Activated CD4-positive, alpha-beta T cell treated with anti-CD3 and anti-CD28 coated beads for 36 hours (primary cell): ENCODE measurements at places on chromosomes 3 and 15. TPM values are rescaled to one million over a fixed set of nuclear protein-coding genes. Genes with fewer than 3 reads are reported as not detected.

DNA sequence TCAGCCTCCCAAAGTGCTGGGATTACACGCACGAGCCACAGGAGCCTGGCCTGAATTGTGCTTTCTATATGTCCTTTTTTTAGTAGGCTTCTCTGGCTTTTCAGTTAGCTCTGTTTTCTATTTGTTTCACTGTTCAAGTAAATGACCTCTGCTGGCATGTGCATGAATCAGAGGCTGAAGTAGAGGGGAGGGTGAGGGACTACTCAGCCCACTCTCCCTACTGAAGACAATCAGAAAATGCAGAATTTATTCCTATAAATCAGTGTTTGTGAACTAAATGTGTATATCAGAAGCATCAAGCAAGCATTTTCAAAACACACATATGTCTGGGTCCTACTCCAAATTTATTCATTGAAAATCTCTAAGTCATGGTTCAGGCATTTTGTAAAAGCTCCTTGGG is 45.0 kb downstream of the ZMAT3 start:
- H3K36me3 ChIP-seq = peaks cover 3% of the 10 kb centered on the region
- H3K4me3 ChIP-seq = no peak overlapping the region
- H3K4me1 ChIP-seq = peaks cover 26% of the 10 kb centered on the region
- DNase-seq = no peak
- no peak overlapping the region for H3K27ac ChIP-seq

- no peak for DNase-seq
- H3K4me1 ChIP-seq = peaks cover 24% of the 10 kb centered on the region
- peaks cover 9% of the 10 kb centered on the region for H3K36me3 ChIP-seq
- H3K27me3 ChIP-seq = no peaks in the 10 kb centered on the region
- no peak overlapping the region for H3K27ac ChIP-seq
- H3K4me3 ChIP-seq = no peak overlapping the region
Observed at GRCh38 chr3:114622001-114622400, 328.2 kb downstream of the TIGIT start.

Gene MANF
- 124 TPM for total RNA-seq

- H3K4me3 ChIP-seq = no peak overlapping the region
- no peaks in the 10 kb centered on the region for H3K36me3 ChIP-seq
- H3K27me3 ChIP-seq = no peaks in the 10 kb centered on the region
- H3K4me1 ChIP-seq = no peaks in the 10 kb centered on the region
Observed at GRCh38 chr3:50147861-50148260, 7.3 kb upstream of the SEMA3F start.

- peaks cover 7% of the 10 kb centered on the region for H3K36me3 ChIP-seq
- H3K4me1 ChIP-seq = peaks cover 20% of the 10 kb centered on the region
- H3K4me3 ChIP-seq = no peak overlapping the region
- H3K27ac ChIP-seq = no peak overlapping the region
- no peak for DNase-seq
- no peaks in the 10 kb centered on the region for H3K27me3 ChIP-seq
Observed at GRCh38 chr3:66432767-66433521, 67.9 kb downstream of the LRIG1 start.

- no peak overlapping the region for H3K27ac ChIP-seq
- H3K27me3 ChIP-seq = peaks cover 4% of the 10 kb centered on the region
- H3K36me3 ChIP-seq = no peaks in the 10 kb centered on the region
- no peak for DNase-seq
Observed at GRCh38 chr3:135558150-135558783, 407.3 kb upstream of the PPP2R3A start.

GRCh38 chr3:359672-360071 is 163.1 kb downstream of the CHL1 start:
- no peak overlapping the region for H3K27ac ChIP-seq
- H3K27me3 ChIP-seq = no peaks in the 10 kb centered on the region
- no peak for DNase-seq
- H3K4me3 ChIP-seq = no peak overlapping the region
- H3K4me1 ChIP-seq = no peaks in the 10 kb centered on the region
